ENCODE measurements at places on chromosomes 5 and 9.

DNA sequence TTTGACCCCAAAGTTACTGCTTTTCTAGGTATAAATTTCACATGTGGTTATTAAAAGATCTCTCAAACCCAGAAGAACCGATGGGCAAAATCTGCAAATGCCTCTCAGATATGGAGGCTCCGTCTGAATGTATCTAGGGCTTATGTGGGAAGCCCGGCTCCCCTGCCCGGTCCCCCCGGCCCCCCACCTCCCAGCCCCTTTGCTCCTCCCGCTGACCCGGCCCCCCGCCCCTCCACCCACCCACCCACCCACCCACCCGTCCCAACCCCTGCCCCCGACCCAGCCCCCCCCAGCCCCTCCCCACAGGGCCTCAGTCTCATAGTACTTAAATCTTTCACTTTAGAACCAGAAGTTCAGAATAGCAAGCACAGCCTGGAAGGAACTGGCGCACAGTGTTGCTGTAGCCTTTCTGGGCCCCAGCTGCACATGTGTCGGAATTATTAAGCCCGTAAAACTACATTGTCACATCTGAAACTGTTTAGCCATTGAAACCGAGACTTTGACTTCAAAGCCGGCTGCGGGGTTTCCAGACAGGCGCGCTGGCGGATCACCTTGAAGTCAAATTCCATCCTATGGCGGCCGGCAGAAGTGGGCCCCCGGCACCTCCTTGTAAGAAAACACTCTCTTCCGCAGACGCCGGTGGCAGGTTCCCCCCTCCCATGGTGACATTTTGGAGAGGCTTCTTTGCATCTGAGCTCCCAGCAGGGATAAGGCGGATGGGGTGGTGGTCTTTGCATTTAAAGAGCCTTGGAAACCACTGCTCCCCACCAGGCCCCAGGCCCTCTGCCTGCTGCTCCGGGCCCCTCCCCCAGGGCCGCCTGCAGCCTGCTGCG, 12.8 kb downstream of the NKD2 start:
- DNase-seq, result no peak

- DNase-seq, result no peak
These were observed 479.4 kb upstream of the MPDZ start for GRCh38 chr9:13758936-13759335.

DNA sequence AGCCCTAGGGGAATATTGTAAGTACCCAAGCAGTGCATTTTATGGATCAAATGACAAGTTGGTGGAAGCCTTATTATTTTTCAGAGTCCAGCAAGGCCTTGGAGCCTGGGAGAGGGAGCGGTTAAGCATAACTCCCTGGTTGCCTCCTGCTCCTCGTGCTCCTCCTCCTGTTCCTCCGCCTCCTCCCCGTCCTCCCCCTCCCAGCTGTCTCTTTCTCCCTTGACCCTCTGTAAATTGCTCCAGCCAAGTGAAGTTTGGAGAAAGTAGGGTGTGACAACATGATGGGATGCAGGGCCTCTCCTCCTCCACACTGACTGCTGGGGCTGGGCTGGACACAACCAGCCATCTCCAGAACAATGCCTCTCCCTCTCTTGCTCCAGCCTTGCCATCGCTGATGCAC, 586.9 kb downstream of the CCDC171 start:
- DNase-seq, result no peak

- no peak for DNase-seq
These were observed 15.7 kb upstream of the MSX2 start for GRCh38 chr5:174708476-174709207.

DNA sequence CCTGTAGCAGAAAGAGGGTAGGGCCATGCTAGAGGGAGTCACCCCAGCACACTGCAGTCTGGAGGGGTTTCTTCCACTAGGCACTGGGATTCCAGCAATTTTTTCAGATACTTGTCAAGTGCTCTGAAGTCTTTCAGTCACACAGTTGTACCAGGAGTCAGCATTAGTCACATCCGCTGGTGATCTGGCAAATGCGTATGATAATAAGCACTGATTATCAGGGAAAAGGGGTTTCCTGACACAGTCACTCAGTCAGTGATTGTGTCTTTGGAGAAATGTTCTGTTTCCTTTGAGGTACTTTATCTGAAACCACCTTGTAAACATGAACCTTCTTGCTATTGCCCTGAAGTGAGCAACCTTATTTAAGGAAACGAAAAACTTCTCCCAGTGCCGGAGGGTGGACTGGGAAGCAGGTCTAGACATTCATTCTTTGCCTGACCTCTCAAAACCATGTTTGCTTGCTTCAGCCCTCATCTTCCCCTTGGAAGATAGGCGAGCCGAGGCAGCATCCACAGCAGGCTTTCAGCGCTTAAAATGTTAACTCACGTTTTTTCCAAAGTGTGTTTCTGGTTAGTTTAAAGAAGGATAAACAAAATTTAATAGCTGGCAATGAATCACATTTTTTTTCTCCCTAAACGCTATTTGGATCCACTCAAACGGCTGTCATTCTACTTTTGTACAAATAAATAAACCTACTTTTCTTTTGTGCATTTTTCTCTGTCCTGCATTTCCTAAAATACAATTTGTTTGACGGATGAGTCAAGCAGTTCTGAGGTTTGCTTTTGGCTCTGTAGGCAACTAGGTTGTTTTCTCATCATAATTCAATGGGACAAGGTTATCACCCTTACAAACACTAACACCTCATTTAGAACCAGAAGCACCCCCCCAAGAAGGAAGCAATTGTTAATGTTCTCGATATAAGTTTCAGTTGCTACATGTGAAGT, 77.7 kb downstream of the FOXD1 start:
- no peak for DNase-seq

GRCh38 chr5:33114361-33114760, 326.4 kb upstream of the TARS1 start:
- no peak for DNase-seq

DNA sequence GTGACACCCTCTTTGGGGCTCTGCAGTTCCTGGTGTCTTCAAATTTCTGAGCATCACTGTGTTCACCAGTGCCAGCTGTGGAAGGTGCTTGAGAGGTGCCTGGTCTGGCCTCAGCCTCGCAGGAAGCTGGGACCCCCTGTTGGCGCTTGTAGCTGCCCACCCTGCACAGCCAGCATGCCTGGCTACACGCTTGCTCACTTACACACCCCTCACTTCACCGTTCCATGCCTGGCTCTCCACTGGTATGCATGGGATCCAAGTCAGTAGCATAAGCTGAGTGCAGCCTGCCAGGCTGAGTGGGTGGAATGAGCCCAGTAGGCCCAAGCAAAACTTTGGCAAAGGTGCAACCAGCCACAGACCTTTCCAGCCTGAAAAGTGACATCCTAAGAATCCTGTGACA, 801.4 kb upstream of the PTPRD start:
- DNase-seq, result no peak

GRCh38 chr5:17267106-17267505, 49.7 kb downstream of the BASP1 start:
- no peak for DNase-seq

DNA sequence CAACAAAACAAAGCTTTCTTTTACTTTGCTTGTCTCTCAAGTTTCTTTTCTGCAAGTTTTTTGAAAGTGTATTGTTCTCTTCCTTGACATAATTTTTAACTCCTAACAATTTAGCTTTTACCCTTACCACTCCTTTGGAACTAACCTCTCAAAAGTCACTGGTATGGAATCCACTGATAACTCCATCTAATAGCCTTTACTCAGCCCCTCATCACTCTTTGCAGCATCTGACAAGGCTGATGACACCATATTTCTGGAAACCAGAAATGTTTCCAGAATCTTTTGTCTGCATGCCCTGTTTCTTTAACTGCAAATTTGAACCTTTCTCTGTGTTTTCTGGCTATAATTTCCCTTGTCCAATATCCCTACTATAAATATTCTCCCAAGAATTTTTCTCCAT, 46.5 kb downstream of the ZNF474 start:
- DNase-seq, result no peak

- no peak for DNase-seq
These were observed 24.4 kb upstream of the C5orf46 start for GRCh38 chr5:147930769-147931168.

DNA sequence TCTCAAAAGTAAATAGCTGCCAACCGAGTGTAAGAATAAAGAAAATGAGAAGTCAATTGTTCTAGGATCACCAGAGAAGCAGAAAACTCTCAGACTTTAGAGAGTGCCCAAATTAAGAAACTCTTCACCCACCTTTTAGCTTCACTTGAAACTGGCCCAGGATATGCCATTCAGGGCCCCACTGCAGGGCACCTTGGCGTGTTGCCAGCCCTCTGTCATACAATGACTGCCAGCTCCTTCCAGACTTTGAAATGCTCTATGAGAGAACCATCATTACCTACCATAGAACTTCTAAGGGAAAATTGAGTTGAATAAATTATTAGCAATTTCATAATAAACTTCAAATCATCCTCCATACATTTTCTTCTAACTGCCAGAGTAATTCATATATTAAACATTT, 240.5 kb downstream of the CETN3 start:
- no peak for DNase-seq

- no peak for DNase-seq
These were observed 5.2 kb upstream of the SLC27A4 start for GRCh38 chr9:128335161-128335560.

GRCh38 chr5:153352685-153353219, 137.7 kb upstream of the GRIA1 start:
- DNase-seq, result no peak

GRCh38 chr5:54146390-54146789, 164.0 kb downstream of the ARL15 start:
- no peak for DNase-seq

- no peak for DNase-seq
These were observed 23.5 kb downstream of the ZFR start for GRCh38 chr5:32421075-32421474.

GRCh38 chr9:96253059-96253696, 48.8 kb downstream of the HSD17B3 start:
- no peak for DNase-seq

GRCh38 chr9:61670616-61671015, 480.8 kb downstream of the SPATA31A7 start:
- DNase-seq, result no peak

DNA sequence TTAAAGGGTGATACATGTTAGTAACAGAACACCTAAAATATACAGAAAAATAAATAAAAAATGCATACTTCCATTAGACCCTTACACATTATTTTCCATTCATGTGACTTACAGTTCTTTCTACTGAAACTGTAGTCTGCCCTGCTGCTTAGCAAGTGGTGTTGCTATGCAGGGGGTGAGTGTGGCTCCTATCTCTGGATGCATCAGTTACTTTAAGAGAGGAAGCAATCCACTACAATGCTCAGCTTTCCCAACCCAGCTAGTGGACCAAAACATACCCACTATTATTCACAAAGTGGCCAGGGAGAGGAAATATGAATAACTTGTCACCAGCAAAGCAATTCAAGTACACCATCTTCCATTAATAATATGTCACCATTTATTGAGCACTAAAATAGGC, 121.8 kb downstream of the DOCK2 start:
- DNase-seq, result no peak

GRCh38 chr9:120922404-120923195, 4.0 kb downstream of the TRAF1 start:
- no peak for DNase-seq

DNA sequence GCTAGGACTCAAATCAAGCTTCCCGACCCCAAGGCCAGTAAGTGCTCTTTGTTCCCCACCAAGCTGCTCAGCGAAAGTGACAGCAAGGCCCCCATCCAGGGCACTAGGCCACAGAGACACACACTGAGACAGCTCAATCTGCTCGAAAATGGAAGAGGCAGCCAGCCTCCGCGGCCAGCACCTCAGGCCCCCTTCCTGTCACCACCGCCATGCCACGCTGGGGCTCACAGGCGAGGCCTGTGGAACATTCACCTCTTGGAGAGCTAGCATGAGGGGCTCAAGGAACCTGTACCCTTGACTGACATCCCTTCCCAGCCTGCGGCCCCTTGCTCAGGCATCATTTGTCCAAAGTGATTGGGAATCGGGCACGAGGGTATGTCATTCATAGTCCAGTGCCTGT, 71.4 kb downstream of the PAX5 start:
- no peak for DNase-seq

GRCh38 chr5:88552426-88552825, 283.8 kb upstream of the TMEM161B start:
- DNase-seq, result no peak

GRCh38 chr9:130159915-130160670, 12.1 kb upstream of the NCS1 start:
- DNase-seq, result no peak

DNA sequence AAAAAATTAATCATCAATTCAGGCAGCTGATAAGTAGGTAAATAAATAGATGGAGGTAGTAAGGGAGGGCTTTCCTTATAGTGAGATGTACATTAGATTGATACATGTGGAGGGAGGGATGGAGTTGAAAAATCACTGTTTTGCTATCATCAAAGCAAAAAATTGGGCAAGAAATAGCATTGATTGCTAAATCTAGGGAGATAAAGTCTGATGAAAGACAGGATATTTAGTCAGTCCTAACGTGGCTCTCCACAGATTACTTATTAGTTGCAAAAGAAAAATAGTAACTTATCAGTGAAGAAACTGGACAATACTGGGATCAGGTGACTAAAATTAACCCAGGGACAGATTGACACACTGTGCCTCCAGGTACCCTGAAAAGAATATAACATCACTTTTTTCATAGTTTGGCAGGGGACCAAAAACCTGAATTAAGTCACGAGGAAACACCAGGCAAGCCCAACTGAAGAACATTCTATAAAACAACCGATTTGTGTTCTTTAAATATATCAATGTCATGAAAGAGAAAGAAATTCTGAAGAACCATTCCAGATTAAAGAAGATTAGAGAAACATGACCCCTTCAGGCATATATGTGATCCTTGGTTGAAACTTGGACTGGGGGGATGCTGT, 27.1 kb upstream of the GOLPH3 start:
- no peak for DNase-seq

GRCh38 chr5:17069995-17070511, 134.0 kb upstream of the MYO10 start:
- DNase-seq, result no peak

- DNase-seq, result no peak
These were observed 4.5 kb upstream of the SEMA6A start for GRCh38 chr5:116579144-116579543.

- no peak for DNase-seq
These were observed 647 bp upstream of the MEGF9 start for GRCh38 chr9:120714846-120715388.

DNA sequence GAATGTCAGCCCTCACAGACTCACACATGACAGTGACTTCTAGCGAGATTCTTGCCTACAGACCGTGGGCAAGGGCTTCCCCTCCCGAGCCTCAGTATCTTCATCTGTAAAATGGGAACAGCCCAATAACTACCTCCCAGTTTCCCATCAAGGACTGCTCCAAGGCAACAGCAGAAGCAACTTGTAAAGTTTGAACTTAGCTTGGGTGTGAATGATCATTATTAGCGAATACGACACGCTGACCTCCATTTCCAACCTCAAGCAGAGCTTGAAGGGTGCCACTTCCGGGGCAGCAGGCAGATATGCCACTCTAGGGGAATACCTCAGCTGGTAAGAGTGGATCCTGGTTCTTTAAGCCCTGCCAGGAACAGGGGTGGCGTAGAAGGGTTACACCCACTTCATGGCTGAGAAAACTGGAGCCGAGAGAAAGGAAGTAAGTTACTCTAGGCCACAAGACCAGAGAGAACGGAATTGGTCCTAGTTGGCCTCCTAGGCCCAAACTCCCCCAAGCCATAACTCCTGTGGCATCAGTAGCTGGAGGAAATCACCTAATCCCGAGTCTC, 2.0 kb downstream of the RNF44 start:
- no peak for DNase-seq

All from NCI-H1436 (cell line).